Muscle of leg (tissue), 16 donors: ENCODE measurements at places on chromosomes 3 and 15. TPM values are rescaled to one million over a fixed set of nuclear protein-coding genes. Genes with fewer than 3 reads are reported as not detected.

The RBP2 gene
- 22.3 TPM for polyA plus RNA-seq

DNA sequence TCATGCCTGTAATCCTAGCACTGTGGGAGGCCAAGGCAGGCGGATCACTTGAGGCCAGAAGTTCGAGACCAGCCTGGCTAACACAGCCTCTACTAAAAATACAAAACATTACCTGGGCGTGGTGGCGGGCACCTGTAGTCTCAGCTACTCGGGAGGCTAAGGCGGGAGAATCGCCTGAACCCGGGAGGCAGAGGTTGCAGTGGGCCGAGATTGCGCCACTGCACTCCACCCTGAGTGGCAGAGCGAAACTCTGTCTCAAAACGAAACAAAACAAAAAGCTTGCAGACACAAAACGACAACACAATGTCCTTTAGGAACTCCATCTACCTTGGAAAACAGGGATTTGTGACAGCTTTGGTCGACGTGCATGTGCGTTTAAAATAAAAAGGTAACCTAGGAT is 716 bp upstream of the KLHL24 start:
- no peak for DNase-seq

DNA sequence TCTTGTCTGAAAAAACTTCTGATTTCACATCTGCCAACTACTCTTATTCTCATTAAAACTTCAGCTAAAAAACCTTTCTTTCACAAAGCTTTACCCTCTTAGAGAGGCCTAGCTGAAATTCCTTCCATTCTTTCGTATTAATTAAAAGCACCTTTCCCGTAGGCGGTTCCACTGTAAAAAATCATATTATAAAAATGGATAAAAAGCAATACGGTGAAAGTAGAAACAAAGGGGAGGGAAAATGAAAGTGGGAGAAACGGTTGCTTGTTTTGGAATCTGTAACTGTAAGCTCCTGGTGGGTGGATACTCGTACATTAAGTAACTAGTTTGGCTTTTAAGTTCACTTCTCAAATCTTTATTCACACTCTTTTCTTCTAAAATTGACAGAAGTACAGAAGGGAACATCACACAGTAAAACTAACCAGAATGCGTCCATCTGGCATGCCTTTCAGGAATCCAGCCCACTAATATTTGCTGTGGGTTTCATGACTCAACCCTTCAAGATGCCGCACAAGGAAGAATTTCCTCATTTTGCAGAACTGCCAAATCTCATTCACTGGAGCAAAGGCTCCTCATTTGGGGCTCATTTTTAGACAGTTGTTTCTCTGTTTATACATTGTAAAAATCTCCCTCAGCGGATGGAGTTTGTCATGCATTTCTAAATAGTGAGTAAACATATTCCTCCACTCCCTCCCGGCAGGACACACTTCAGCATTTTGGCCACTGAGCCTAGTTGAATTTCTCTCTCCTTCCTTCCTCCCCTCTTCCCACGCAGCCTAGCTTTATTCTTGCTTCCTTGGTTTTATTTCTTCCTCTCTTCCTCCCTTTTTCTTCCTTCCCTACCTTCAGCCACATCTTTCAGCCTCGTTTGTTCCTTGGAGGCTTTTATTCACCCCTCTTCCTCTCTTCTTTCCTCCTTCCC is 419.5 kb upstream of the NAALADL2 start:
- peak; percentile 97 for DNase-seq

- no peak for DNase-seq
These were observed 40.1 kb downstream of the GAP43 start for GRCh38 chr3:115663414-115663813.

The SLC51A gene
- polyA plus RNA-seq: 7.3 TPM

DNA sequence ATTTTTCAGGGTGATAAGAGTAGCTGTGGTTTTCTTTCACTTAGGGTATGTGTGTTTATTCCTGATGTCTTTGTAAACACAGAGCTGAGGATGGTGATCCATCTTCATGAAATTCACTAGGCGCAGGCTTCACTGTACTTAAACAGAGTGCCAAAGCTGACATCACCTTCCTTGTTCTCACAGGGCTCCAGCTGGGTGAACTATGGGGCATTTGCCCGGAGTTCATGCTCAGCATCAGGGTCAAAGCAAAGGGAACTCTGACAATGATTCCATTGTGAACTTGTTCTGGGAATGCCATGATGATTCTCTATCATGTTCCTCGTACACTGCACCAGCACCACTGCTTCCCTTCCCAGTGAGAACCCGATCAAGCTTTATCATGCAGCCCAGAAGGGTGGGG is 184.8 kb upstream of the P2RY1 start:
- peak; percentile 50 for DNase-seq

DNA sequence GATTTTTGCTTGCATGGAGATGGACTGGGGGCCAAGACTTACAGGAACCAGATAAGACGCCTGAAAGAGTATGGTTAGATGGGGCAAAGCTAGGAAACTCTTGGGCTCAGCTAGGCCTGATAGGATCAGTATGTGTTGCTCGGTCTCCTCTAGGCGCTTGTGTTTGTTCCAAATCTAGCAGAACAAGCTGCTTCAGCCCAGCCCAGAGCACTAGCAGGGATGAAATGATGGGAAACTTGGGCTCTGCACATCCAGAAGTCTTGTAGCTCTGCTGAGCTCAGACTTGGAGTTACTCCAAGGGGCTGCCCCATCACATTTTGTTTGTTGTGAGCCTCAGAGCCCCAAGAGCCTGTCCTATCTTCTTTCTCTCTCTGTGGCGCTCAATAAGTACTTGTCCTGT is 34.7 kb downstream of the FOXL2 start:
- peak; percentile 22 for DNase-seq

The LCMT2 gene
- 6.9 TPM for polyA plus RNA-seq

DNA sequence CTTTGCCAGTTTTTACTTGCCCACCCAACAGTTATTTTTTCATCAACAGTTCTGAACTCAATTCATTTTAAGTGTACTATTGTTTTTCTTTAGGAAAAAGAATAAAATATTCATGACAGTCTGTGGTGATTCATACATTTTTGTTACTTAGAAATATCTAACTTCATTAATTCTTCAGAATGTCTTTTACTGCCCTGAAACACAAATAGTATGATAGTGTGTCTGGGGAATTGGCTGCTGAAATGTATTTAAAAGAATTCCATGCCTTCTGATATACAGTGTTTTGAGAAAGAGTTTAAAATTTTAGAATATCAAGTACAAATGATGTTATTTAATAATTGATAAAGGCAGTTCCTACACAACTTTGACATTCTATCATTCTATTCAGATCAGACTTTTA is 854.1 kb downstream of the NAALADL2 start:
- peak; percentile 12 for DNase-seq

The RNF13 gene
- polyA plus RNA-seq: 34.8 TPM

DNA sequence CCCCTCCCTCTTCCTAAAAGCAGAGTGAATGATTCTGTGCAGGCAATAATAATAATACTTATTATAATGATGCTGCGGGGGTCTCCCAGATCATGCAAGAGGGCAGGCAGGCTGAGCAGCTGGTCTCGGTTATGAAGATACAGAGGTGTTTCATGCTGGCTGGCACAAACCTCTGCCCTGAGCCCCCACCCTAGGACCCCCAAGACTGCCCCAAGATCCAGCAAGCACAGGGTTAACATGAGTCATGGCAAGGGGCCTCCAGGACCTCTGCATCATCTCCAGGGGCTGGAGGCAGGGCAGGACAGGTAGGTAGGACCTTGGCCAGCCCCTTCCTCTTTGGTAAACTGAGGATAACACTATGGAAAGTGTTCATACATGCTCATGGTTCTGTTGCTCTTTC is 2.7 kb downstream of the MGLL start:
- no peak for DNase-seq

DNA sequence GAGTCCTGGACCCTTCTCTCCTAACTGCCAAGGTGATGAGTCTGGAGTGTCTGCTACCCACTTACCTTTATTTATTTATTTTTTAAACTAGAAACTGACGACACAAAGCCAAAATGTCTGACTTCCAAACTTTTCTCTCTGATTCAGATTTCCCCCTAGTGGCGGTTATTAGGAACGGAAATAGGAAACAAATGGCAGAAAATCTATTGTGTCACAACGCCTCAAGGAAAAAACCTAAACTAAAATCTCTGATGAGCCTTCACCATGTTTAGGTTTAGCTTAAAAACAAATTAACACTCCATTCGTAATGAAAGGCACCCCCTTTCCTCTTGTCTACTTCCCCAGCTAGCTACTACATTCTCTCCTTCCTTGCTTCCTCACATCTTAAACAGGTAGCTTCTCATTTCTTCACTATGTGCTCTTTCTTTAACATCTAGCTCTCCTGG is 94.0 kb upstream of the MEX3B start:
- DNase-seq: peak; percentile 80

GRCh38 chr15:22908830-22909229 is 70.4 kb downstream of the NIPA2 start:
- no peak for DNase-seq

- peak; percentile 93 for DNase-seq
These were observed 56.6 kb downstream of the MESD start for GRCh38 chr15:80932989-80933388.

The CAND2 gene
- 32.8 TPM for polyA plus RNA-seq

DNA sequence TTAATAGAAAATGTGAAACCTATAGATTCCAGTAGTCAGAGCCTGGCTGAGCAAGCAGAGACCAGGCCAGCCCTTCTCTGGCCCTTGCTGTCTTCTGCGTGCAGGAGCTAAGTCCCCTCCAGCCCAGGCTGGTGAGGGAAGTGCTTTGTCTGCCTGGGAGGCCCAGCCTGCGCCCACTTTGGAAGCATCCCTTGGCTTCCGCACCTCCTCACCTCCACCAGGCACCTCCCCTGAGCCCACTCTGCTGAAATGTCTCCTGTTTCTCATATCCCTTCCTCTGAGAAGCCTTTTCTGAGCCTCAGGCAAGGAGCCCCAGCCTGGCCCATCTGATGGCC is 45.3 kb downstream of the ALDH1L1 start:
- no peak for DNase-seq

- DNase-seq: peak; percentile 89
These were observed 17.7 kb downstream of the EEFSEC start for GRCh38 chr3:128170866-128171516.

- peak; percentile 90 for DNase-seq
These were observed 30.7 kb downstream of the LMCD1 start for GRCh38 chr3:8532251-8532871.

The GOLGA6D gene
- 0.65 TPM for polyA plus RNA-seq

- DNase-seq: no peak
These were observed 994.7 kb downstream of the EPHA3 start for GRCh38 chr3:90102146-90102545.

The PODXL2 gene
- 7.4 TPM for polyA plus RNA-seq

DNA sequence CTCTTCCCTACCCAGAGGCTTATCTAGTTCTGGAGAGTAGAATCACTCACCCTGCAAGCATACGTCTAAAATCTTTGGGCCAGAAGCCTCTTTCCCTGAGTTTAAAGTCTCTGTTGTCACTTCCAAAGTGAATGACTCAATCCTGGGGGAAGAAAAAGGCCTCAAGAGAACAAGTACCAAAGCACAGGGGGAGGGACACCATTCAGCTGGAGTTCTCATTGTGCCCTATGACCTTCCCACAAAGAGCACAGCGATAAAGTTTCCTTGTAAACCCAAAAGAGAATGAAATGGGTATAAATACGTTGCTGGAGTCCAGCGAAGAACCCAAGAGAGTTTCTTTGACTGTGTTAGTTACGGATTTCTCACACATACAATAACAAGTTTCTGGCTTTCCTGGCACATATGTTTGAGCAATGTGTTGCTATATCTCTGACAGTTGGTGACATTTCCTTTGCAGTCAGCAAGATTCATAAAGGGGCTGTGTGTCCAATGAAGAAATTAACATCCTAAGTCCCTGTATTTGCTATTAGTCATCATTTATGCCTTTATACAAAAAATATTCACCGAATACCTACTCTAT is 107.3 kb upstream of the PTPRG start:
- no peak for DNase-seq

DNA sequence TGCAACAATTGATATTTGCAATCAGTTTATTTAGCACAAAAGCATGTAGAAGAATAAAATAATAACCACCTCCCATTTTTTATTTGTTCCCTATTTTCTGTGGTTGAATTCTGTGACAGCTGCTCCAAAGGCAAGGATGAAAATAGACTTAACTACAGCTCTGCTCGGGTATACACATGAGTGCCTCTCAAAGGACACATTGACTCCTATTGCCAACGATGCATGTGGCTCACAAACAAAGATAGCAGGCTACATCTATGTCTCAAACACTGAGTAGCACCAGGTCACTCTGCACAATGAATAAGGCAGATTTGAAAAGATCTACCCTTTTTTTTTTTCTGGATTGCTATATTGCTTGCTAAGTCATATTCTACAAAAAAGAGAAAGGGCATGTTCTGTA is 612.9 kb downstream of the ROBO1 start:
- no peak for DNase-seq

The PDZRN3 gene
- 65.3 TPM for polyA plus RNA-seq

The REC114 gene
- polyA plus RNA-seq: not detected

DNA sequence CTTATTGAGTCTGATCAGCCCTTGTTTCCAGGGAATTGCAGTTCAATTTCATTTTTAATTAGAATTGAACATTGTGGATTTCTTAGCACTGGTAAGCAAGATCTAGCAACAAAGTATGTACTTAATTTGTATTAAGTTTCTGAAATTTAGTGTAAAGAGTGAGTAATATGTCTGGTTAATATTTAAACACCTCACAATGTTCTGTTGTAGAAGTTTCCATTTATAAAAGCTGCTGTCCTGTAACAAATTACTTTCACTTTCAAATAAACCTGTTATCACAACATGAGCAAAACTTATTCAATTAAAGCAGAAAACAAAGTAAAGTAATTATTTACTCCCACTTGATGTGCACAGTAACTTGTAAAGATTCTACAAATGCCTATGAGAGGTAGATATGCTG is 448.5 kb downstream of the NAALADL2 start:
- DNase-seq: no peak

DNA sequence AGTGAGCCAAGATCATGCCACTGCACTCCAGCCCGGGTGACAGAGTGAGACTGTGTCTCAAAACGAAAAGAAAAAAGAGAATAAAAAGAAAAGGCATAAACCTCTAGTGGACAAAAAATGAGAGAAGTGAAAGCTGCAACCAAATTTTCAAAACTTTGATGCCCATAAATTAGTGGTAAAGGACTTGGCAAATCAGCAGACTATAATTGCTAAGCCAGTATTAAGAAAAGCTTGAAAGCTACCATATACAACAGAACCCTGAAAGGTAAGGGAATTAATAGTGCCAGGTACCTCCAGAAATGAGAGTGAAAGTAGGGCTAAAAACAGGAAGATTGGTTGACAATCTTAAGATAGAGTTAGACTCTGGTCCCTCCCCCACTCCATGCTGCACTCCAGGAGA is 32.9 kb upstream of the SLC22A13 start:
- no peak for DNase-seq

The ECE2 gene
- not detected for polyA plus RNA-seq

DNA sequence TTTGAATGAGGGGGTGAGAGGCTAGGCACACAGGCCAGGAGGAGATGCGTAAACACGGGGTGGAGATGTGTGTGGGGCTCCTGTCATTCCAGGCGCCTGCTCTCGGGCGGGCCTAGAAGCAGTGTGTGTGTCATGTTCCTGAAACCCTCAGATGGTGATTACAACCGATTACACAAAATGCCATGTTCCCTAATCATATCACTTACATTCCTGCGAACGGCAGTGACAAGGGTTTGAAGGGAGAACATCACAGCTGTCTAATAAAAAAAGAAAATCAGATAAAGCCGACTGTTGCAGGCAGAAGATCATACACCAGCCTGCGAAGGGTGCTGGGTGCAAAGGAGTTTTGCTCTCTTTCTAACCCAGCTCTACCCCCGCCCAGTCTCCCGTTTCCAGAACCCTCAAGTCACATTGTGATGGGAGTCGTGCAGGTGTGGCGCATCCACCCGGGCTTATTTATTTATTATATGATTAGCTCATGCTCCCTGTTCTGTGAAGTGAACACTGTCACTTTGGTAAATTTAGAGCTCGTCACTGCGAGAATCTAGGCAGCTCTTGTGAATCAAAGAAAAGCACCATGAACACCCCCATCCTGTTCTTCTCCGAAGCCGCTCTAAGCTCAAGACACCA is 140.3 kb downstream of the NR2F2 start:
- DNase-seq: no peak

The ZNF385D gene
- 29.7 TPM for polyA plus RNA-seq

The PCSK6 gene
- 9.7 TPM for polyA plus RNA-seq
